ENCODE measurements at places on chromosomes 4 and X.

GRCh38 chrX:37896511-37896890 is 49.1 kb upstream of the DYNLT3 start:
- DNase-seq: no peak

GRCh38 chrX:10944136-10944885 is 166.8 kb upstream of the HCCS start:
- no peak for DNase-seq

GRCh38 chrX:106730401-106730800 is 3.9 kb downstream of the RNF128 start:
- no peak for DNase-seq

- no peak for DNase-seq
Observed at GRCh38 chrX:108309144-108309543, 129.1 kb downstream of the COL4A6 start.

GRCh38 chr4:53221832-53222480 is 143.9 kb downstream of the SCFD2 start:
- DNase-seq: no peak

GRCh38 chrX:44223150-44223549 is 120.3 kb downstream of the EFHC2 start:
- DNase-seq: peak; percentile 35

DNA sequence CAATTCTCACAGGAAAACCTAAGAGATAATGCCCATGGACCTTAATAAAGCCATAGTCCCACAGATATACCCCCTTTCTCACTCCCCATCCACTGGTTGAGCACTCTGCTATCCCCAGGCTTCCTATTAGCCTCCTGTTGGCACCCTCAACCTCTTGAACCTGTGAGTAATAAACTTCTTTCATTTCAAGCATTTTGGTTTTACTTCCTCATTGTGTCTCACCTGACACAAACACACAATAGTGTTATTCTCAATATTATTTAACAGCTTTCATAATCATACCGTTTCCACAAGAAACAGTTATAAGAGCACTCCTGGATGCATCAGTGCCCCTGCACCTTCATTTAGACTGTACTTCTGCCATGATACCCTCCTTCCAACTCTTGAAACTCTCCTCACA is 56.8 kb downstream of the TRPC5 start:
- DNase-seq: no peak

GRCh38 chr4:127868196-127868595 is 12.5 kb upstream of the PLK4 start:
- DNase-seq: no peak

GRCh38 chr4:20109391-20109790 is 142.3 kb upstream of the SLIT2 start:
- DNase-seq: no peak

GRCh38 chrX:84078991-84079390 is 109.0 kb downstream of the RPS6KA6 start:
- no peak for DNase-seq

- no peak for DNase-seq
Observed at GRCh38 chr4:68907788-68908700, 43.6 kb downstream of the UGT2A3 start.

DNA sequence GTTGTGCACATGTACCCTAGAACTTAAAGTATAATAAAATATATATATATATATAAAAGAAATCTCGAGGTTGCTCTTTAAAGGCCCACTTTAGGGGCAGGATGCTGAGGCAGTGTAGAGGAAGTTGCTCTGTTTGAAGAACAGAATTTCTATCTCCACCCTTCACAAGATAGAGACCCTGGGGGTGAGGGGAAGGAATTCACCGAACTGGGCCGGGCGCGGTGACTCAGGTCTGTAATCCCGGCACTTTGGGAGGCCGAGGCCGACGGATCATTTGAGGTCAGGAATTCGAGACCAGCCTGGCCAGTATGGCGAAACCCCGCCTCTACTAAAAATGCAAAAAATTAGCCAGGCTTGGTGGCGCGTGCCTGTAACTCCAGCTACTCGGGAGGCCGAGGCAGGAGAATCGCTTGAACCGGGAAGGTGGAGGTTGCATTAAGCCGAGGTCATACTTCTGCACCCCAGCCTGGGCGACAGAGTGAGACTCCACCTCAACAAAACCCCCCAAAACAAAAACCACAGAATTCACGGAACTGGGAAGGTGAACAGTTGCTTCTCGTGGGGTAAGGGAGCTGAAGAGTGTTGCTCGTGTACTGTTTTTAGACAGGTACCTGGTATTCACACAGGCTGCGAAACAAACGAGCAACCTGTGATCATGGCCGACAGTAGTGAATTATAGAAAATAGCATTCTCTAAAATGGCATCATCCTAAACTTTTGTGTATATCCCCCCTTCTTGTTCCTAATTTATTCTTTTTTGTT is 6.2 kb downstream of the PLAC8 start:
- no peak for DNase-seq

DNA sequence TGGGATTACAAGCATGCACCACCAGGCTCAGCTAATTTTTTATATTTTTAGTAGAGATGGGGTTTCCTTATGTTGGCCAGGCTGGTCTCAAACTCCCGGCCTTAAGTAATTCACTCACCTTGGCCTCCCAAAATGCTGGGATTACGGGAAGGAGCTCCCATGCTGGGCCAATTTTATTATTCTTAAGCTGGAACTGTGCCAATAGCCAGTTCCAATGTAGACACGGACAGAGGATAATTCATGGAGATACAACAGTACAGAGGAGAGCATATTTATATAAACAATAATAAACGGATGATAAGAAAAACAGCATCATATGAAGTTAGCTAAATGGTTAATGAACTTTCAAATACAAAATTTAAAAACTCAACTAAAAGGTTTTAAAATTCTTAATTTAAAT is 87.8 kb downstream of the PPA2 start:
- no peak for DNase-seq

DNA sequence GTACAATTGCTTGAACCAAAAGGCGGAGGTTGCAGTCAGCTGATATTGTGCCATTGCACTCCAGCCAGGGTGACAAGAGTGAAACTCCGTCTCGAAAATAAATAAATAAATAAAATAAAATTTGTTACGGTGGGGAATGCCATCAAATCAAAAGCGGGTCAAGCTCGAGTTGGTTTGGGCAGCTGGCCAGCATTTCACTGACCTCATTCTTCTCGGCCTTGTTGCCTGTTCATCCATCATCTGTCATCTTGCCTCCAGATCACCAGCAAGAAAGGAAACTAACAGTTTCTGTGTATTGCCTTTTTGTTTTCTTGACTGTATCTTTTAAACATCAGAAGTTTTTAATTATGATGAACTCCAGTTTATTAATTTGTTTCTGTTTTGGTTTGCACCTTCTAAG is 31.5 kb upstream of the KLHL2 start:
- DNase-seq: no peak

DNA sequence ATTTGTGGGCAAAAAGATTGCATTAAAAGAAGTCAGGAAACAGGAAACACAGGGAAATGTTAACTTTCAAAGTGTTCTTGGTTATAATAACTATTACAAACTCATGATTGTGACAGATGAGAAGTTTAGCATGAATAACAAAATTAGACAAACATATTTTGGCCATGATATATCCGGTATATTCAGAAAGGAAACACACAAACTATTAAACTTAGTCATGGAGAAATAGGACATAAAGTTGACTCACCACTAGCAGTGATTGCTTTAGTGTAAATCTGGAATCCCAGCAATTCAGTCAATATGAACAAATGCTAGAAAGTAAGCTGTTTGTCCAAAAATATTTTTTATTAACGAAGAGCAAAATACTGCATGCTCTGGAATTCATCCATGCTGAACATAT is 1299.9 kb downstream of the C4orf33 start:
- no peak for DNase-seq

GRCh38 chrX:119398974-119399771 is at the start of gene SLC25A43:
SLC25A43 (plus strand) TSS chrX:119399336; CDS start chrX:119399404, 68 bp downstream.
- DNase-seq: peak; percentile 73

GRCh38 chr4:88033309-88033708 is 25.9 kb downstream of the PKD2 start:
- DNase-seq: no peak

DNA sequence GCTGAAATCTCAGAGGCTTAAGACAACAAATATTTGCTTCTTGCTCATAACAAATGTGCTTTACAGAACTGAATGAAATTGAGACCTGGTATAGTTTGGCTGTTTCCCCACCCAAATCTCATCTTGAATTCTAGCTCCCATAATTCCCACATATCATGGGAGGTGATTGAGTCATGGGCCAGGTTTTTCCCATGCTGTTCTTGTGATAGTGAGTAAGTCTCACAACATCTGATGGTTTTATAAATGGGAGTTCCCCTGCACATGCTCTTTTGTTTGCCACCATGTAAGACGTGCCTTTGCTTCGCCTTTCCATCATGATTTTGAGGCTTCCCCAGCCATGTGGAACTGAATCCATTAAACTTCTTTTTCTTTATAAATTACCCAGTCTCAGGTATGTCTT is 221.1 kb upstream of the DIPK2B start:
- DNase-seq: no peak

- no peak for DNase-seq
Observed at GRCh38 chr4:140928880-140929279, 172.7 kb upstream of the TBC1D9 start.

DNA sequence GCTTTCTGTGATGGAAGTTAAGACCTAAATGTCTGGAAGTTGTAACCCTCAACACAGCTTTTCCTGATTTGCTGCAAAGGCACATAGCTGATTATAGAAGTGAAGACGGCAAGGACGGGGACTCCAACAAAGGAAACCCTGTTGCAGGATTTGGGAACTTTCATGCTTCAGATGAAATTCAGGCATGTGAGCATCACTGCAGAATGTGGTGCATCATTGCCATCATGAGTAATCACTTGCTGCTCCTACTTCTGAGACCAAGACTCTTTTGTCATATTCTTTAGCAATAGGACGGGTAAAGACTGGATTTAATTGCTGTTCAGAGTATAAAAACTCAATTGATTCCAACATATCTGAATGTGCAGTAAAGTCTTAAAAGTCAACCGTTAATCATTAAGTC is 35.8 kb downstream of the YIPF6 start:
- no peak for DNase-seq

DNA sequence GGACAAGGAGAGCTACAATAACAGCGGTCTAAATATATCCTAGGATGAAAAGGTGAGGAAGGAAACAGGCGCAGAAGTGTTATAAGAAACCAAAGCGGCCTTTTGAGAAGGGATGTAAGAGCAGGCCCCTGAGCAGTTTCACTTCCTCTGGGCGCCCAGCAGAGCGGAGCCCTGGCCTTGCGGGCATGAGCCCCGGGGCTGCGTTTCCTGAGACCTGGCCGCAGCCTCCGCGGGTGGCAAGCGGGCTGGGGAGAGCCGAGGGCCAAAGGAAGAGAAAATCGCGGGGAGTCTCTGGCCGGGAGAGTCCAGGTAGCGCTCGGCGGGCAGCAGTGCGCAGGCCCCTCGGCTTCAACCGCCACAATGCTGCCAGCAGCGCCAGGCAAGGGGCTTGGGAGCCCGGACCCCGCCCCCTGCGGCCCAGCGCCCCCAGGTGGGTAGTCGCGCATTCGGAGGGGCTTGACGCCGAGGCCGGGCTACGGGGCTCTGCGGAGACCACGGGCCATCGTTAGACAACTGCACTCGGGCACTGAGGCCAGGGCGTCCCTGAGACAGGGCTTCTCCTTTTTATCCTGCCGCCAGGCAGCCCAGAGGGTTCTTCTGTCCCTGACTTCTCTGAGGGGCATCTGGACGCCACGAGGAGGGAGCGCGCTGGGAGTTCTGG is at the start of gene BANK1:
Gene BANK1, plus strand, starts transcription at position 210 of the 661 bp plus-strand sequence. Its CDS starts 151 bp downstream, at position 361.
- peak; percentile 91 for DNase-seq

GRCh38 chrX:22664826-22665225 is 334.9 kb upstream of the DDX53 start:
- no peak for DNase-seq

DNA sequence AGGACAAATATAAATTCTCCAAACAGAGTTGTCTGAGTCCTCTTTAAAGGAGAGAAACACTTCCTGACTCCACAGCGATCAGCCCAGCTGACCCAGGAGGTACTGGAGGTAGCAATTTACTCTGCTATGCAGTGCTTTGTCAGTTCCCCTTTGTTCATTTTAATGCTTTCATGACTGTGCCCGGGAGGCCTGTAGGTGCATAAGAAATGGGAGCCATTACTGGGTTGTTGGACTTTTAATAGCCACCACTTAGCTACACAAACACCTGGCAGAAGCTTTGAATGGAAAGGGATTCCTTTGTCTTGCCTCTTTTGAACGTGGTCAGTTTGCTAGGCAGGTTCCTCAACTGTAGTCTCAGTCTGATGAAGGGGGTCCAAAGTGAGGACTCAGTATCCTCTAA is 59.0 kb upstream of the AFF2 start:
- DNase-seq: no peak

- no peak for DNase-seq
Observed at GRCh38 chr4:122625156-122625555, 4.3 kb upstream of the IL21 start.

GRCh38 chr4:58749206-58749605 is 1639.0 kb upstream of the IGFBP7 start:
- DNase-seq: peak; percentile 78

GRCh38 chr4:3313139-3313538 is 20.3 kb downstream of the RGS12 start:
- DNase-seq: no peak

- DNase-seq: no peak
Observed at GRCh38 chr4:165457793-165458192, 79.0 kb downstream of the CPE start.

- no peak for DNase-seq
Observed at GRCh38 chr4:56531823-56532222, 26.2 kb downstream of the ARL9 start.

GRCh38 chr4:12966726-12967125 is 517.4 kb downstream of the RAB28 start:
- DNase-seq: no peak

GRCh38 chrX:139025816-139026215 is 314.3 kb upstream of the FGF13 start:
- no peak for DNase-seq

GRCh38 chr4:31080887-31081286 is 360.7 kb downstream of the PCDH7 start:
- no peak for DNase-seq

Data from Peyer's patch (tissue), 4 donors.